ENCODE measurements at places on chromosomes 5 and 9.

DNA sequence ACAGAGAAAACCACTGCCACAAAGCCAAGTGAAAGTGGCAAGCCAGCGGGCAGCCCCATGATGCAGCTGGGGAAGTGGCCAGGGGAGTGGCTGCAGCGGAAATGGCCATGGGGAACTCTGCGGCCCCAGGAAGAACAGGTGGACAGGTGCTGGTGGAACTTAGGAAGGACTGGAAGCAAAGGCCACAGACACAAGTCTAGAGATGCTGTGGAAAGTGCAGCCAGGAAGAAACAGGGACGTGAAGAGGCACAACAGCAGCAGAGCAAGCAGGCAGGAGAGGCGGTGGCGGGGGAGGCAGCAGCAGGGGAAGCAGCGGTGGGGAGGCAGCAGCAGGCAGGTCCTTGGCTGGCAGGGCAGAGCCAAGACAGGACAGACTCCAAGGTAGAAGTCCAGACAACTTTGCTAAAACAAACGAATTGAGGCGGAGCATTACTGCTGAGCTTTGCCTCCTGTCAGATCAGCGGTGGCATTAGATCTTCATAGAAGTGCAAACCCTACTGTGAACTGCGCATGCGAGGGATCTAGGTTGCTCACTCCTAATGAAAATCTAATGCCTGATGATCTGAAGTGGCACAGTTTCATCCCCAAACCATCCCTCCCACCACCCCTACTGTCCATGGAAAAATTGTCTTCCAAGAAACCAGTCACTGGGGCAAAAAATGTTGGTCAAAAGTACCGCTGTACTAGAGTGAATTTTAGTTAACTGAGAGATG is 11.8 kb downstream of the SURF6 start:
- peak; percentile 50 for DNase-seq

- DNase-seq: no peak
Measured at GRCh38 chr9:28762167-28762566, 1188.9 kb upstream of the C9orf72 start.

DNA sequence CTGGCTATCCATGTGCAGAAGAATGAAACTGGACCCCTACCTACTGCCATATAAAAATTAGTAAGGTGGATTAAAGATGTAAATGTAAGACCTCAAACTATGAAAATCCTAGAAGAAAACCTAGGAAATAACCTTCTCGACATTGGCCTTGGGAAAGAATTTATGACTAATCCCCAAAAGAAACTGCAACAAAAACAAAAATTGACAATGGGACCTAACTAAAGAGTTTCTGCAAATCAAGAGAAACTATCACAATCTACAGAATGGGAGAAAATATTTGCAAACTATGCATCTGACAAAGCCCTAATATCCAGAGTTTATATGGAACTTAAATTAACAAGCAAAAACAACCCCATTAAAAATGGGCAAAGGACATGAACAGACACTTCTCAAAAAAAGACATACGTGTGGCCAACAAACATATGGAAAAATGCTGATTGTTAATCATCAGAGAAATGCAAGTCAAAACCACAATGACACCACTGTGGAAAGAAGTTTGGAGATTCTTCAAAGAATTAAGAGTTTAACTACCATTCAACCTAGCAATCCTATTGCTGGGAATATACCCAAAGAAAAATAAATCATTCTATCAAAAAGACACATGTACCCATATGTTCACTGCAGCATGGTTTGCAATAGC is 98.5 kb downstream of the NR3C1 start:
- DNase-seq: no peak

DNA sequence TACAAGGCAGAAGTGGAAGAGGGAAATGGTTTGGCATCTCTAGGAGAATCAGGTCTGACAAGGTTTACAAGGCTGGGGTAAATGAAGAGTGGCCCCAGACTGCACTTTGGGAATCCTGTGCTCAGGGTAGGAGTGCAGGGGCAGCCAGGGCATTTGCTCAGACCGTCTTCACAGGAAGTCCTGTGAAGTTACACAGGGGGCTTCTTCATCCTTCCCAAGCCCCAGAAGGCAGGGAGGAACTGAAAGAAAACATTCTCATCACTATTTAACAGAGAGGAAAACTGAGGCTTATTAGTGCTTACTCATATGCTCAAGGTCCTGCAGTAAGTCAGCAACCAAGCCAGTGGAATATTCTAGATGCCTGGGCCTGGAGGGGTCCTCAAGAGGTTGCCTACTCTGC is 80.7 kb downstream of the NRG2 start:
- DNase-seq: no peak

GRCh38 chr5:176744584-176744965 is 65.8 kb upstream of the UNC5A start:
- DNase-seq: no peak

DNA sequence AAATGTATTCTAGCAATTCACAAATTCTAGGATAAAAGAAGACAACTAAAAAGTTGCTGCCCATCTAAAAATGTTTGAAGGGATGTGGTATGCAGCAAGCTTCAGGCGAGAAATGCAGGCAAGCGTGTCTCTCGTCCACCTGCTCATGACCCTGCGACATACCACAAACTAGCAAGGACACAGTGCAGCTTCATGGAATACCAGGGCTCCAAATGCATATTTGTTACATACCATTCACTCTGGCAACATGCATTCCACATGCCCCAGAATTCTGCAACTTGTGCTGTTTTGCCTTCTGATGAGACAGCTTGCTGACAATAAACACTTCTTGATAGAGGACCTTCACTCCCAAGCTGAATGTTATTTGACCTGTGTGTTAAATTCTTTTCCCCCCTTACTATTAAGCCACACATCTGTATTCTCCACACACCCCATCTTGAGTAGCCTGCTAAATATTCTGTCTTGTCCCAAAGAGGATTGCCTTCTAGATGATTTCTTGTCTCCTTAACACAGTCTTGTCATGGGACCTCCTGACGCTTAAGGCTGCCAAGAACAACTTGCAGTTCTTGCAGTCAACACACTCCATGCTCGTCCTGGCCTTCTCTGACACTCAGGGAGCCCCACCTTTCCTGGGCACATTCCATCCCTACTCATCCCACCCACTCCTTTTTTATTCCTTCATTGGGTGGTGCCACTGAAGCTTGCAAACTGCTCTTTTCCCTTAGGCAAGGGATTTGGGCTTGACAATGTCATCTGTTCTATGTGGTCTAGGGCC is 340.5 kb downstream of the PIK3R1 start:
- DNase-seq: no peak

DNA sequence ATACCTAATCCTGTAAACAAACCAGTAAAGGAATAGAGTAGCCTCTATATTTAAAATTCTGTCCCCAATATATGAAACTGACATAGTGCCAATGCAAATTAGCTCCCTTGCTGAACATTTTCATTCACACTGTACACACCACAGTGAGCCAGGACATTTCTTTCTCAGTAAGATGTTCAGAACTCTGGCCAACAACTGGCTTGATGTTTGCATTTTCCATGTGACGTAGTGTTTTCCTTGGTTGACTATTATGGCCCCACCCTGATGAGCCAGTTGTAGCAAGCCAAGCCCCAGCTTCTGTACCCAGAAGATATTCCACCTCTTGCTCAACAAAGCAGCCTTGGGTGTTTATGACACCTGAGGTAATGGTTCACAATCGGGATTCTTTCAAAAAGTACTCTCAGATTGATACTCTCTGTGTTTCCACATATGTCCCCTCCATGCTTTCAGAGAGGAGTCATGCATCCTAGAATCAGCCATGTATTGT is 17.7 kb upstream of the ANXA1 start:
- no peak for DNase-seq

DNA sequence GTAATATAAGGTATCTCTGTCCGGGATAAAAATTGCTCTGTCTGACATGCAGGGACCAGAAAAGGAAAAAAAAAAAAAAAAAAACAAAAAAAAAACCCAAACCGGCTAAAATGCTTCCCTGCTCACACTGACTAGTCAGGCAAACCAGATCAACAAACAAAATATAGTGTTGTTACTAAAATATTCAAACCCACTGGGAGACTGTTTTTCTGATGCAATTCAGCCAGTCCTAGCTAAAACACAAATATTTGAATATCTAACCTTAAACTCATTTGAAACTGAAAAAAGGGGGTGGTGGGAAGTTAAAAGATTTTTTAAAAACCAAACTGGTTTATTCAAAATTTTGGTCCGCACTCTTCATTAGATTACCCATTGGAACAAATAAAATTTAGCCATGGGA is 61.0 kb downstream of the APBA1 start:
- DNase-seq: no peak

GRCh38 chr5:96247708-96248107 is 185.3 kb downstream of the PCSK1 start:
- DNase-seq: no peak

DNA sequence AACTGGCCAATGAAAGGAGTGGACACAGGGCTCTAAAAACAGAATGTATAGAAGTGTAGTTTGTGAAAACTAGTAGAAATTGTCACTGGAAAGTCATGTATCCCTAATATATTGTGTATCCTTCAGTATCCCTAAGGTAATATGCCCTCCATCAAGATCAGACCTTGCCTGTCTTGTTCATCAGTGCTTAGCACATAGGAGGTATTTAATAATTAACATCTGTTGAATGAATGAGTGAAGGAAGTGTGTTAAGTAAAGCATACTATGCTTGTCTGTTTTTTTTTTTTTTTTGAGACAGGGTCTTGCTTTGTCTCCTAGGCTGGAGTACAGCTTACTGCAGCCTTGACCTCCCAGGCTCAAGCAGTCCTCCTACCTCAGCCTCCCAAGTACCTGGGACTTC is 15.8 kb downstream of the GAPVD1 start:
- DNase-seq: no peak

GRCh38 chr9:70285246-70285645 is 26.5 kb downstream of the SMC5 start:
- no peak for DNase-seq

GRCh38 chr5:178524093-178524882 is 65.9 kb downstream of the COL23A1 start:
- DNase-seq: no peak

GRCh38 chr9:133821601-133822429 is 83.7 kb upstream of the SARDH start:
- no peak for DNase-seq

- DNase-seq: no peak
Measured at GRCh38 chr5:55236800-55237199, 3.4 kb upstream of the CCNO start.

DNA sequence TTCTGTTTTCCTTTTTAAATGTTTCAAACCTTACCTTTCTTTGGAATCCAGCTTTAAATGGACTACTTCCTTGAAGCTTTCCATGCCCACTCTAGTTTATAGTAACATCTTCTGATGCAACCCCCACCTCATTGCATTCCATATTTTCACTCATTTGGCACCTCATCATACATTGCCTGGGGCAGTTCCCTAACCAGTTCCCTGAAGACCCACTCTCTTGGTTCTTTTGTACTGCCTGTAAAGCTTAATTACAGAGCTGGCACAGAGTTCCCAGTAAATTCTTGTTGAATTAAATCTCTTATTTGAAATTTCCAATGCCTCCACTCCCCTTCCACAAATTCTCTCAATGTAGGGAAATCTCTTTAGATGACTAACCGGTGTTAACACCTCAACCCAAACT is 257.2 kb downstream of the ARRDC3 start:
- DNase-seq: no peak

DNA sequence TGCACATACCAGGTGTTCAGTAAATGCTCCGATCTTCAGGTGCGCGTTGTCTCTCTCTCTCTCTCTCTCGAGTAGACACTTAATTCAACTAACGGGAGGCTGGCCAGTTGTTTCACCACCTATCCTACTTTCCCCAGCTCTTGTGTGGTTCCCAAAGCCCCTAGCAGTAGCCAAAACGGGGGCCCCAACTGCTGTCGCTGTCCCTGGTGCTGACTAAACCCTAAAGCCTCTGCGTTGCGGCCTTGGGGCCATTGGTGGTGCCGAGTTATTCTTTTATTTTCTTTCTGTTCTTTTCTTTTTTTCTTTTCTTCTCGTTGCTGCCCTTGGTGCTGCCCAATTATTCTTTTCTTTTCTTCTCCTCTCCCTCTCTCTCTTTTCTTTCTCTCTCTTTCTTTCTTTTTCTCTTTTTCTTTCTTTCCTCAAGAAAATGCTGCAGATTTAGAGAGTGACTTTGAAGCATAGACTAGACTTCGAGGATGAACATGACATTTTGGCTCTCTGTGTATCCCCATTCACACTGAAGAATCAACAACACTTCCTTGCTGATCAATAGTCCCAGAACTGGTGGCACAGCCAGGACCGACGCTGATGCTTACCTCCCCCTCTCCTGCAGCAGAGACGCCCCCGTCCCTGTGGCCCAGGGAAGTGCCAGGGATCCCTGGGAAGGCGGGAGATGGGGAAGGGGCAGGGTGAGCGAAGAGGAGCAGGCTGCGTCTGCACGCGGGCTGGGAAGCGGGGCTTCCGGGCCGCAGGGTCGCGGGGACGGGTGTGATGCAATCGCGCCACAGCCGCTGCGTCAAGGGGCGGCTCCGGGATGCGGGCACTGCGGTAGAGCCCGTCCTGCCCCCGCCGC is at the start of gene FBLL1:
Gene FBLL1 (plus strand): TSS at position 785 of the 853 bp plus-strand sequence. CDS start 200 bp downstream, outside the sequence.
- DNase-seq: peak; percentile 66

DNA sequence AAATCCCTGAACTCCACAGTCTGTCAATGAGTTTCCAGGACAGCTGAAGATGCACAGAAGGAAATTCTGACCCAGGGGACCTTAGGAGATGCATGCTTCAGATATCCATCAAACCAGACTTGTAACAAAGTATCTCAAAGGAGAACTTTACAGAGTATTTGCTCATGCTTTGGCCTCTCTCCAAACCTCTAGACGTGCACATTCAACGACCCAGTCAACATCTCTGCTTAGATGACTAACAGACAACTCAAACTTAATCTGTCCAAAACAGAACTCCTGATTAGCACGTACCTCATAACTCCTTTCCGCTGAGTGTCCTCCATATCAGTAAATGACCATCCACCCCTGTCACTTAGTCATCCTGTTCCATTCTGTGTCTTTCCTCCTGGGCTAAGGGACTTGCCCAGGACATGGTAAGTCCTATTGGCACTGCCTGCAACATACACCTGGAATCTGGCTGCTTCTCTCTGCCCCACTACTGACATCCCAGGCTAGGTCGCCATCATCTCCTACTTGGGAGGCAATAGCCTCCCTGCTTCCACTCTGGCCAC is 107.4 kb downstream of the LMNB1 start:
- no peak for DNase-seq

DNA sequence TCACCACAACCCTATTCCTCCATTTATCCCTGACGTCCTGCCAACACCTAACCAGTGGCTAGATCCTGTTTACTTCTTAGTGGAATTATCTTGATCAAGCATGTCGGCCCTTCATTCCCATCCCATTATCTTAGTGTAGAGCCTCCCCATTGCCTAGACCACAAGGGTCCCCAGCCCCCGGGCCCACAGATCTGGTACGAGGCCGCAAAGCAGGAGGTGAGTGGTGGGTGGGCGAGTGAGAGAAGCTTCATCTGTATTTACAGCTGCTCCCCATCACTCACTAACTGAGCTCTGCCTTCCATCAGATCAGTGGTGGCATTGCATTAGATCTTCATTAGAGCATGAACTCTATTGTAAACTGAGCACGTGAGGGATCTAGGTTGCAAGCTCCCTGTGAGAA is 182.7 kb downstream of the TSSK1B start:
- DNase-seq: no peak

- no peak for DNase-seq
Measured at GRCh38 chr5:132556153-132556762, 519 bp upstream of the RAD50 start.

All from activated effector memory CD4-positive, alpha-beta T cell treated with anti-CD3 and anti-CD28 coated beads, Interleukin-2, amount 50 U/mL, for 16 hours (primary cell).